ENCODE measurements at places on chromosomes 12 and 14.
A peak's percentile ranks its signal among the peaks of the same experiment; 100 is the strongest.

GRCh38 chr14:98028162-98028561 is 1231.0 kb downstream of the VRK1 start:
- no peak for DNase-seq

DNA sequence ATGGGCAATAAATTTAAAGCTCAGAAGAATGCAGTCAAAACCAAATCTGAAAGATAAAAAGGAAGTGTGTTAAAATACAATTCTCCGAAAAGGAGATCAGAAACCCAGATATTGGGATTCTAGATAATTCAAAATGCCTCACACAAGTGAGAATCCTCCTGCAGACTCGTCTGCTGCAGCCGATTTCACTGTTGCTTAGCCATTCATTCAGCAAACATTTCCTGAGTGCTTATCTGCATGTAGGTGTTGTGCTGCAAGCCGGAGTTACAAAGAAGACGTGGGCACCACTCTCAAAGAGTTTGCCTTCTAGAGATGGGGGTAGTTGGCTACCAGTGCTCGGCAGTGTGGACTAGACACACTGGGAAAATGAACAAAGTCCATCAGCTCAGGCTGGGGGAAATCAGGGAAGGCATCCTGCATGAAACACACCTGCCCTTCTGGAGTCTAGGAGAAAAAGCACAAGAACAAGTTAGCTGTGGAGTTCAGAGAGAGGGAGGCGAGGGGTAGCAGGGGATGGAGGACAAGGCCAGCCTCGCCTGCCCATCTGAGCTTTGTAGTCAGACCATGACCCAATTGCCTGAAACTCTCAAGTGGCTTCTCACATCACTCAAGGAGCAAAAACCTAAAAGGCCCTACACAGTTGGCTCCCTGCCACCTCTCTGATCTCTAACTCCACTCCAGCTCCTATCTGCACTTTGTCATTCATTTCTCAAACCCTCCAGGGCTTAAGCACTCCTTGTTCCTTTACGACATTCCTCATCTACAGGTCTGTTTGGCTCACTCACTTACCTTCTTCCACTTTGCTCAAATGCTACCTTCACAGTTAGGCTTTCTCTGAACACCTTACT is 310.0 kb upstream of the DDHD1 start:
- DNase-seq, result no peak

GRCh38 chr14:101104485-101104884 is 201.0 kb upstream of the RTL1 start:
- no peak for DNase-seq

- DNase-seq, result no peak
Observed at GRCh38 chr12:252636-253035, 10.0 kb downstream of the SLC6A13 start.

DNA sequence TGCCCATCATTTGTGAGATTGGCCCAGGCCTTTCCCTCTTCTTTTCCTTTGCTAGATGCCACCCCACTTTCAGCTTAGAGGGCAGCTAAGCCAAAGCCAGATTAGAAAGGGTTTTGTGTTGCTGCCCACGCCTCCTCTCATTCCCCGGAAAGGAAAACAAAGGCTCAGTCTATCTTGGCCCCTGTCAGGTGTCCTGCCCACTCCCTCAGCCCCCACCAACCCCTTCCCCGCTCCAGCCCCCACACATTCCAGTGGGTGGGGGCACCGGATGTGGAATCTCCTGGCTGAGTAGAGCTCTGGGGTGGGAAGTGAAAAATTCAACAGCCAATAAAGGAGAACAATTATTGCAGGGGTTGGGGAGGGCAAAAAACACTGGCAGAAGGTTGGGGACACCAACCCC is 2.2 kb downstream of the BLOC1S1 start:
- DNase-seq, result no peak

- no peak for DNase-seq
Observed at GRCh38 chr14:75023108-75023507, 20.4 kb downstream of the EIF2B2 start.

GRCh38 chr14:93232159-93232558 is 25.1 kb downstream of the UBR7 start:
- no peak for DNase-seq

DNA sequence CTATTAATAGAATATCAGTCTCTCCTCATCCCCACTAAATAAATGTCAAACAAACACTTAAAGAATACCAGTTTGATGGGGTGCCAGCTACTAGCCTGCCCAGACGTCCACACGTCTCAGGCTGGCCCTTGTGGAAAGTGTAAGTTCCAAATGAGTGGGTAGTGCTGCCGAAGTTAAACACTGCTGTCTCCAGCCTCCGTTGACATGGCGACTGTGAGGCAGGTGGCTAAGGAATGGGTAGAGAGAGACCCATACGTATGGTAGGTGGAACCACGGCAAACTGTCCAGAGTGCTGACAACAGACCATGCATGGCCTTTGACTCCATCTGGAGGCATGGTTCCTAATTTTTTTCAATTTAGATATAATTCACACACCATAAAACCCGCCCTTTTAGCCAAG is 37.9 kb downstream of the PITPNM2 start:
- DNase-seq, result peak; percentile 29
